T47D (cell line): ENCODE measurements at places on chromosomes 12 and 14.

DNA sequence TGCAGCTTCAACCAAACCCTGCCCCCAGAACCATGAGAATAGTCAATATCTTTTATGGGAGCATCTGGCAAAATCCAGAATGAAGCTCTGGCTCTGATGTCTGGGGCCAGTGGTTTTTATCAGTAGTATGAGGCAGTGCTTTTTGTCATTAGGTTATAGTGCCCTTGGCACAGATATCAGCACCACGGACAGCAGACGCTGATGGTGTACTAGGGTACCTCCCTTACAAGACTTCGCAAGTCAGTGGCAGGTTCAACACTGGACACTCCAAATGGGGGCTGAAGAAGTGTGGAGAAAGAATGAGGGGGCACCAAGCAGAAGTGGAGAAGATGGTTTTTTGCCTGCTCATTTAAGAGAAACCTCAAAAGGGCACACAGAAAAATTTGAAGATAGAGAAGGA lies 68.2 kb upstream of the E2F7 start:
- DNase-seq = peak; percentile 16

GRCh38 chr14:75450381-75451276 lies 22.8 kb downstream of the JDP2 start:
- peak; percentile 89 for DNase-seq

DNA sequence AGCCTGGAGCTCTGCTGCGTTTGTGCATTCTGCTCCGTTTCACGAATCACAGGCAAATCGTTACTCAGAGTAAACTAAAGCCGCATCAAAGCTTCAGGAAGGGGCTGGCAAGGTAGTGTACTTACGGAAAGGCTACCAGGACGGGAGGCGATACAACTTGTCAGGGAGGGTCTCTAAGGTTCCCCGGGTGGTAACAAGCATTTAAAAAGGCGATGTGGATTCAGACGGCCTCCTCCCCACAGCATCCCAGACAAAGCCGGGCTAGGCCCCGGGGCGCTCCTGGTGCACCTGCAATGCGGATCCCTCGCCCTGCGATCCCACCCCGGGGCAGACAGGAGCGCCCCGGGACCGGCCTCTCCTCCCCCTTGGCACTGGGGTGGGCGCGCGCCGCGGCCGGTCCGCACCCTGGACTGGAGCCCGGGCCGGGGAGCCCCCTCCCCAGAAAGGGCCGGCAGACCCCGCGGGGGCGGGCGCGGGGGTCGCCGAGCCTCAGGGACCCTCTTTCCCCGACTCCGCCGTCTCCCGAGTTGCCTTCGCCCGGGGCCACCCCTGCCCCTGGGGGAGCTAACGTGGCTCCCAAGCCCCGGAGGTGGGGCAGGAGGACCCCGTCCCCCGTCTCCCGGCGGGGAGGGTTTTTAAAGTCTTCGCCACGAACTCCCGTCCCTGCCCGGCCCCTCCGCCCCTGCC lies 718 bp downstream of the CCDC92 start:
- peak; percentile 60 for DNase-seq

GRCh38 chr14:76126076-76126475 lies 25.6 kb upstream of the GPATCH2L start:
- no peak for DNase-seq

DNA sequence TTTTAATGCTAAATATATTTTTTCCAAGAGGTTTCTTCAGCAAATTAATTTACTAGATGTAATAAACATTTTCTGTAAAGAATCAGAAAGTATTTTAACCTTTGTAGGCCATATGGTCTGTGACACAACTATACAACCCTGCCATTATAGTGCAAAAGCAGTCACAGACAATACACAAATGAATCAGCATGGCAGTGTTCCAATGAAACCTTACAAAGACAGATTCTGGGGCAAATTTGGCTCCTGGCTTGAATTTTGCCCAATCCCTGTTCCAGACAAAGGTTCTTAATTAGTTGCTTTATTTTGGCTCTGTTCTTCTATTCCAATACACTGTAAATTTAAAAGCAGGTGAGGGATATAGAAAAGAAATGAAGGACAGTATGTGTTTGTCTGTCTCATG lies 352.5 kb downstream of the C12orf50 start:
- DNase-seq = no peak

GRCh38 chr12:113228394-113229028 lies 7.2 kb downstream of the TPCN1 start:
- DNase-seq = no peak

GRCh38 chr12:5033883-5034282 lies 9.8 kb upstream of the KCNA5 start:
- no peak for DNase-seq

DNA sequence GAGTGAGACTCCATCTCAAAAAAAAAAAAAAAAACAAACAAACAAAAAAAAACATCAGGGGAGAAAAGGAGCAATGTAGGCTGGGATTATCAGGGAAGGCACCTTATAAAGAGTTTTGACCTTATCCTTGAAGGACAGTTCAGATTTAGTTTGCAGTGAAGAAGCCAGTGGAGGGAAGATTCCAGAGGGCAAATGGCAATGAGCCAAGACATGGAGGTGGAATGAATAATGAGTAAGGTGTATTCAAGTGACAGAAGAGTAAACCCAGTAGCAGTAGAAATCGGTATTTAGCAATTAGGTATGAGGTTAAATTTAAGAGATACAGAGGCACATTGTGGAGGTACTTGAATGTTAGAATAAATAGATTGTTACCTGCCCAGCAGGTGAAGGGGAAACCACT lies 2.2 kb upstream of the DUSP16 start:
- DNase-seq = no peak

GRCh38 chr12:114769634-114770033 lies 85.7 kb upstream of the TBX3 start:
- DNase-seq = no peak

- DNase-seq = peak; percentile 9
These were observed 375.1 kb upstream of the DDHD1 start for GRCh38 chr14:53528185-53528671.

GRCh38 chr12:50220363-50220995 lies 53.3 kb upstream of the CERS5 start:
- DNase-seq = no peak

GRCh38 chr14:36268121-36268520 lies 52.3 kb downstream of the MBIP start:
- DNase-seq = no peak
